ENCODE measurements at places on chromosomes 5 and 9.

- DNase-seq, result no peak
These were observed 4.9 kb upstream of the EHMT1 start for GRCh38 chr9:137613738-137614523.

DNA sequence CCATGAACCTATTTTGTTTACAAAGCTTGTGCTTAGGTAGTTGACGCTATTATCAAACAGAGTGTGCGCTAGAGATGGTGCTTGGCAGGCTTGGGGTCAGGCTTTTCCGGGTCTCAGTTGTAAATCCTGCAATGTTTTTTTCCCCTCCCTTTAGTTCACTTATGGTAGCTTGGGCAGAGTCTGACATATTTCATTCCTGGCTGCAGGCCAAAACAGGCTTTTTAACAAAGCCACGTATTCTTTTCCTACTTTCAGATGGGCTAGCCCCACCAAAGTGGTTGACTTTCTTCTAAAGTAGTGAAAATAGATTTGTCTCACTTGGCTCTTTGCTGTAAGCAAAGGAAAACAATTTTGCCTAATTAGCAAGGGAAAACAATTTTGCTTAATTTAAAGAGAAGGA lies 58.0 kb upstream of the FBN2 start:
- DNase-seq, result no peak

- no peak for DNase-seq
These were observed 161.3 kb downstream of the CCDC192 start for GRCh38 chr5:127864511-127864910.

- DNase-seq, result no peak
These were observed 569.6 kb upstream of the TUSC1 start for GRCh38 chr9:26247861-26248260.

- DNase-seq, result no peak
These were observed 45.4 kb downstream of the PPP2R2B start for GRCh38 chr5:146832985-146833732.

DNA sequence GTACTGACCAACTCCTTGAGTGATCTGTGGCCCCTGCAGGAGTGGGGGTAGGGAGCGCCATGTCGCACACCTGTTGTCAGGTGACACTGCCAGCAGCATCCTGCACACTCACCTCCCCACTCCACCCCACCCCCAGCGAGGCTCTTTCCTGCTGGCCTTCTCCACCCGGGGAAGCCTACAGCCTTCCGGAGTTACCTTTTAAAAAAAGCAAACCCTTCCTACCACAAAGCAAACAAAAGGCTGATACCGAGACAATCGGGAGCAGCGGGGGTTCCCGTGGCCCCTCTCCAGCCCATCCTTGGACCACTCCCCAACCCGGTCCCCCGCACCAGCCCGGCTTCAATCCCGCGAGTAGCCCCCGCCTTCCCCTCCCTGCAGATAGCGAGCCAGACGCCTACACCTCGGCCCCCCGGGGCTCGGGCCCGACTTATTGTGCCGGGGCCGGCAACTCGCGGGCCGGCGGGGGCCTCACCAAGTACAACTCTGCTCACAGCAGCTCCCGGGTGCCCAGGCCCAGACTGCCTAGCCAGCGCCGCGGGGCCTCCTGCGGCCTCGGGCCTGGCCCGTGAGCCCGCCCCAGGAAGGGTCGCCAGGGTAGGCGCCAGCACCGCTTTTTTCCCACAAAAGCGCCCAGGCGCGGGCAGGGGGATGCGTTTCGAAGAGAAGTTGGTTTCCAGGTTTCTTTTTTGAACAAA lies 724 bp downstream of the MACROH2A1 start:
- DNase-seq, result peak; percentile 49

DNA sequence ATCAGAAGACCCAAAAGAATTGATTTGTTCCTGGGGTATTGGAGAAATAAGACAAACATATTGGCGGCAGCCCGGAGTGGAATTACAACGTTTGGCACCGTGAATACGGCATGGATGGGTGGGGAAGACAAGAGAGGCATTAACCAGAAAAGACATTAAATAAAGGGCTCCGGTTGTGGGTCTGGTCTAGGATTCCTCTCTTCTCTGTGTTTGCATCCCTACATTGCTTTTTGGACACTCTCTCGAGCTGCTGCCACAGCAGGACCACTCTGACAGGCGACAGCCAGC lies 138.7 kb upstream of the PALM2AKAP2 start:
- DNase-seq, result no peak

GRCh38 chr9:87708986-87709728 lies 16.8 kb upstream of the CTSL start:
- DNase-seq, result no peak

DNA sequence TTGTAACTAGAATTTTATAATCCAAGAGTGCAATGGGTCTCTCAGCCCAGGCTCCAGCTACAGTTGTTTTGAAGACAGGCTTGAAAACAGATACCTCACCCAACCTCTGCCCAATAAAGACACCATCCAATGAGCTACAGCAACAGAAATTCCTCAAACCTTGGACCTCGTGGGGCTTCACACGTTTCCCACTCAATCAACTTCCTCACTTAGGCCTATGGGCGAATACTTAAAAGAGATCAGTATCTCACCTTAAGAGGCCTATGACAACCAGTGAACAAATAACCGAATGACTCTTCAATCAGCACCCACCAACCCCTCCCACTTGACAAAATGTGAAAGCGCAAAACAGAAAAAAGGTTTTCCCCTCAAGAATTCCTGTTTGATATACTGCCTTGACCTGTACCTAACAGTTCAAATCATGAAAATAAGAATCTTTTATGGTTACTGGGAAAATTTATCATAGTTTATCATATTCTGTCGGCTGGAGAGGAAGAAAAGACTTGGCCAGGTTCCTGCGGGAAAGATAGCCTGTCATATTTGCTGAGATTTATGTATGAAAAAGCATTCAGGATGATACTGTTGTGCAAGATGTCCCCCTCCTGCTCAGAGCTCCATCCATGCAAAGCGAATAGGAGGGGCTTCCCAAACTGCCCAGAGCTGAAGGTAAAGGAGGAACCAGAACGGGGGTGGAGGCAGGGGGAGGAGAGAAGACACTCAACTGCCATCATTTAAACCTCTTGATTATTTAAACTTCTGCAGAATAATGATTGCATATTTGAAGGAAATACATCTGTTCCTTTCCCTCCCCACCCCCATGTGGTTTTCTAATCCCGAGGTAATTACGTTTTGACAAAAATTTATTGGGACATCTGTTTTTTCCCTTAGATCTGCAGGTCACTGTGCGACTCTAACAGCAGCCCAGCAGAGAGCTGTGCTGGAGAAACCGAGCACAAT lies 256.3 kb downstream of the NFIB start:
- no peak for DNase-seq

DNA sequence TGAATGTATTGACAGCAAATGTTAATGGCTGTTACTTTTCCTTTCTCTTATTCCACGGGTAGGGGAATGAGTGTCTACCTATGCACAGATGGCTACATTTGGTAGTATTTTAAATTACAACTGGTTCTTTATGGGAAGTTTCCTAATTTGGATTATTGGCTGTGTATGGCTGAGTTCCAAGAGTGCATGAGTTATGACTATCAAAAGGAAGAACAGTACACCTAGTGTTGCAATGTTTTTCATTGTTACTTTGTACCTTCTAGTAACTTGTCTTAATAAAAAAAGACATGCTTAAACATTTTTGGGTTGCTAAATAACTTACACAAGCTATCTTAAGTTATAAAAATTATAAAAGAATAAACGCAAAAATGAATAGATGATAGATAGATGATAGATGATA lies 35.8 kb upstream of the MAMDC2 start:
- DNase-seq, result no peak

DNA sequence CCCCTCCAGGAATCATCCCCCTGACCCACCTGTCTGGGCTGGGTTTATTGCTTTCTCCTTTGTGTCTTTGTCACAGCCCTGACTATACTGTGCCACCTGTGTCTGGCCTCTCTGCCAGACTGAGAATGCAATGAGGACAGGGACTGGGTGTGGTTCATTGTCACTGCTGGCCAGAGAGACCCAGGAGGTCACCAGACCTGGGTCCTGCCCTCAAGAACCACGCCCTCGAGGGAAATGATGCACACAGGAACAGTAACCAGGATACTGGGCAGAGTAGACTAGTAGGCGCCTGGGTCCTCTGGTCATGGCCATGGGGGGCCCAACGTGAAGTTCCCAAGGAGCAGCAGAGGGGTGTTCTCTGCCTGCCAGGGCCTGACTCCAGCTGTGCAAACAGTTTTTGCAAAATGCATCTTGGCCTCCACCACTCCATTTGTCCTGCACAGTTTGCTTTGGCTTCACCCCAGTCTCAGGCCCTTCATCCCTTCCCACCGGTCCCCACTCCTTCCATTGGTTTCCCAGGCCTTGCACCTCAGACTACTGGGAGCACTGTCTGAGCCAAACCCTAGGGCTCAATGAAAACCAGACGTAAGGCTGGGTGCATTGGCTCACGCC lies 17.8 kb downstream of the RGS3 start:
- DNase-seq, result no peak

DNA sequence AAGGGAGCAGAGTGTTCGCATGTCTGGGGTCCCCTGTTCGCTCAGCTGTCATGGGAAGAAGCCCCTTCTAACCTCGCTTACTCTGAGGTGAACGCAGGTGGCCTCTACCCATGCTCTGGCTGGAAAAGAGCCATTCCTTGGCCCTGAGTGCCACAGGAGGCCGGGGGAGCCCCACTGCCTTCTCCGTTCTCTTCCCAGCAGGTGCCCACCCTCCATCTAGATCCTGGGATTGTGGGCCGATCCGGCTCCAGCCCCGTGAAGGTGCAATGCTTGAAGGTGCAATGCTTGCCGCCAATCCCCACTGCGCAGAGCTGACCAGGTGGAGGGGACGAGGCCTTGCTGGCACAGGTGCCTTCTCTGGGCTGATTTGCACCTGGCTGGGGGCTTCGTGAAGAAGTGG lies 95.4 kb downstream of the MRPL36 start:
- DNase-seq, result no peak

DNA sequence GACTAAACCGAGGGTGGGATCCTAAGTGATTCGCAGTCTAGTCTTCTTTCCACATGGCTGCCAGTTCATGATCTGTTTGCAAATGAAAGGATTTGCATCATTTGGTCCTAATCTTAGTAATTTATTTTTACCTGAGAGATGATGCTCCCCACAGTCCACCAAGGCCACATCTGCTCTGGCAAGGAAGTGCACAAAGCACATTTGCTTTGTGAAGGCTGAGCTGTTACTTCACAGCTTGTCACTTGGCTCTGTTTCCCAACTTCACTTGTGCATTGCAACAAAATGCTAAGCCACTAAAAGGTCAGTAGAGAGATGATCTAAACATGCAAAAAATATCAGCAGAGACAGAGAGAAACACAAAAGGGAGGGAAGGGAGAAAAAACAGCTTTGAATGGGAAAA lies 128.5 kb upstream of the VLDLR start:
- DNase-seq, result no peak

- DNase-seq, result no peak
These were observed 78.7 kb upstream of the SH3PXD2B start for GRCh38 chr5:172533058-172533398.

DNA sequence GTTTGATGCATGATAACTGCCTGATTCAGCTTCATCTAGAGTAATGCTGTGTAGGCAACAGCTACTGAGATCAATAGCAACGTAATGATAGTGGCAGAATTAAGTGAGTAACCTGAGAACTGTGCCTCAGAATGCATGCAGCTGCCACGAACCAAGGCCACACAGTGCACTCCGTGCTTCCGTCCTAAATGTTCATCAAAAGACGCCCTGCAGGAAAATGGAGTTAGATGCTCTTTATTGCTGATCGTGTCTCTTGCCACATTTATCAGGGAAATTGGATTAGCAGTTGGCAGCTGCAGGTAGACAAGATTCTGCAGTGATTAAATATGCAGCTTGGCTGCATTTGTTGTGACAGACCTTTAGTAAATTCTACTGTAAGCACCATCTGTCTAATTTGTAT lies 107.7 kb upstream of the TLX3 start:
- no peak for DNase-seq

DNA sequence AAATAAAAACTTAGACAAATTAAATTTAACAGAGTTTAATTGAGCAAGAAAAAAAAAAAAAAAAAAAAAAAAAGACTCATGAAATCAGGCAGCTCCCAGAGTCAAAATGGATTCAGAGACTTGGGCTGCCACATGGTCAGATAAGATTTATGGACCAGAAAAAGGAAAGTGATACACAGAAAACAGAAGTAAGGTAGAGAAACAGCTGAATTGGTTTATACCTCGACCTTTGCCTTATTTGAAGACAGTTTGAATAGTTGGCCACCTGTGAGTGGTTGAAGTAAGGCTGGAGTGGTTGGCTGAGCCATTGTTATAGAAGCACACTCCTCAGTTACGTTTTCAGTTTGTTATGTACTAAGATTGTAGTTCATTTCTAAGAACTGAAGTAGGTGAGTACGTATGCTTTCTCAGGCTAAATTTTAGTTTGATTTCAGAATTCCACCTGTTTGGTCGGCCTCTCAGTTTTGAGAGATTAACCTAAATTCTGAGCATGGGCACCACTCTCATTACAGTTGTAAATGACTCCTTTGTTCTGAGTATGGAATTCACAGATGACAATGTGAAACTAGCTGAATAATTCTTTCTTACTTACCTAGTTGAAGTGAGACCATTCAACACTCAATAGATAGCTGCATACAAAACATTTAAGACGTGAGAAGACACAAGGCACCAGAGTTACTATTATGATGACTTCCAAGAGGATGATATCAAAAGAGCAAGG lies 149.0 kb downstream of the AOPEP start:
- DNase-seq, result no peak

DNA sequence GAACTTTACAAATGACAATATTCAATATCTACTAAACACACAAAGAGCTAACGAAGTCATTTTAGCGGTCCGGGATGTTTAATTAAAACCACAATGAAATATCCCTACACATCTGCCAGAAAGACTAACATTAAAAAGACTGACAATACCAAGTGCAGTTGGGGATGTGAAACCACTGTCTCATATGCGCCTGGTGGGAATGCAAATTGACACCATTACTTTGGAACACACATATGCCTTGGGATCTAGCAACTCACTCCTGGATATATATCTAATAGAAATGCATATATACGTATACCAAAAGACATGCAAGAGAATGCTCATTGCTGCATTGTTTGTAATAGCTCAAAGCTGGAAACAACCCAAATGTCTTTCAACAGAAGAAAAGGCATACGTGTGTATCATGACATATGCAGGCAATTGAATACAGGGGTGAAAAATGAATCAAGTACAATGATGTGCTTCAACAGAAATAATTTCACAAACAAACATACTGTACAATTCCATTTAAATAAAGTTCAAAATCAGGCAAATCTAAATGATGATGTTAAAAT lies 153.3 kb downstream of the CARTPT start:
- no peak for DNase-seq

DNA sequence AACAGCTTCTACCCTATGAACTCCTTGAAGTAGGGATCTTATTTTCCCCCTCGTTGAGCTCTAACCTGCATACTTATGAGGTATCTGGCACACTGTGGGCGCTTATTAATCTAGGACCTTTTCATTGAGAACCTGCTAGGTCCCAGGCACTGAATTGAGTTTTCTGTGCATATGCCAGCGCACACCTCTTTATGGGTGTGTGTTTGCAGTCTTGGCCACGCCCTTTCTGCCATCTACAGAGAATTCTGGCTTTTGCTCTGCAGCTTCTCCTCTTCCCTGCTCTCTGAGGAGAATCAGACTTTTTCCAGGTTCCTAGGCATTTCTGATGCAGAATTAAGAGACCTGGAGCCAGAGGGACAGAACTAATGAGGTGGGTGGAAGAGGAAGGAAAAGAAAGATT lies 25.4 kb upstream of the SSBP2 start:
- no peak for DNase-seq
